ENCODE measurements at places on chromosomes 11 and 22.

DNA sequence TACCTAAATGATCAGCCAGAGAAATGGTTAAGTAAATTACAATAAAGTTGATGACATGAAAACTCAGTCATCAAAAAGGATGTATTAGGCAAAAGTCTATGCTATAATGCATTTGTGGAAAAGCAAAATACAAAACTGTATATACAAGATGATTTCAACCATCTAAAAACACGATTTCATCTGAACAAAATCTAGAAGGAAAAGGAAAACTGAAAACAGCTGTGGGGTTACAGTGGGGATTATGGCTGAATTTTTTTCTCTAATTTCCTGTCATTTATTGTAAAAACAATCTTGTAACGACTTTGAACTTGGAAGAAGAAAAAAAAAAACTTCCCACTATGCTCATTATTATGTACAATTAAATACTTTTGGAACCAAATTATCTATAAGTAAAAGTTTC lies 30.3 kb downstream of the CHEK2 start:
- no peak for DNase-seq

GRCh38 chr11:106403751-106404150 lies 326.3 kb downstream of the AASDHPPT start:
- no peak for DNase-seq

GRCh38 chr11:91081440-91082043 lies 858.7 kb upstream of the CHORDC1 start:
- DNase-seq: no peak

DNA sequence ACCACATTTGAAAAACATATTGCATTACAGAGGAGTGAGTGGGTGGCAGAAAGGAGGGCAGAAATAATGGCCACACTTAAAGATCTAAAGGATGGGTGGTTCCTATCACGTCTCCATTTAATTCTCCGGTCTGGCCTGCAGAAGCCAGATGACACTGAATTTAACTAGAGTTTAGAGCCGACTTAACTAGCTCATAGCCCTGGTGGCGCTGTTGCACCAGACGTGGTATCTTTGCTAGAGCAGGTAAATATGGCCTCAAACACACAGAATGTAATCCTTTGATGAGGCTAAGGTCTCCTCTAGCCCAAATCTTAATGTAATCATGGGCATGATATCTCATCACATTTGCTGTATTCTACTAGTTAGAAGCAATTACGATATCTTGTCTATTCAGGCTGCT lies 51.5 kb upstream of the GAL start:
- no peak for DNase-seq

GRCh38 chr11:19580646-19581045 lies 132.0 kb upstream of the NAV2 start:
- no peak for DNase-seq

- no peak for DNase-seq
These were observed 12.3 kb downstream of the ARFGAP3 start for GRCh38 chr22:42844756-42845155.

- DNase-seq: no peak
These were observed 16.5 kb downstream of the CSTPP1 start for GRCh38 chr11:46953093-46953492.

DNA sequence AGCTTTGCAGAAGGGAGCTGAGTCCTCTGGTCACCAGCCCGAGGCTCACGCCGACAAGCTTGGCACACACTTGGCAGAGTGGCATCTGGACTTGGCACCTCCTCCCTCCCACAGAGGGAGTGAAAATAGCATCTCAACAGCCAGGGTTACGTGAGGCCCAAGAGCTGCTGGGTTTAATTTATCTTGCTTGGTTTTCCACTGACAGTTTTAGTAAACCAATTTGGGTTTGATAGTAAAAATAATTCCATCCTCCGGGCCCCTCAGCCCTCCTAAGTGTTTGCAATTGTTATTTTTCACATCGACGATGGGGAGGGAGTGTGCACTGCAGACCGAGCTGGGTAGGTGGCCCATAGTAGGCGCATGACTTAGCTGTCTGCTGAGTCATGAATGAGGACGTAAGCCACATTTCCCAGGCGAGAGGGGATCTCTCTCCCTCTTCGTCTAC lies 107.6 kb upstream of the ASPHD2 start:
- DNase-seq: no peak

GRCh38 chr11:56988614-56989013 lies at the start of gene OR5AK2:
OR5AK2 (plus strand) TSS chr11:56988914; CDS start chr11:56988914, 0 bp downstream.
- DNase-seq: no peak

- DNase-seq: no peak
These were observed 1.5 kb upstream of the TRABD start for GRCh38 chr22:50184004-50184901.

DNA sequence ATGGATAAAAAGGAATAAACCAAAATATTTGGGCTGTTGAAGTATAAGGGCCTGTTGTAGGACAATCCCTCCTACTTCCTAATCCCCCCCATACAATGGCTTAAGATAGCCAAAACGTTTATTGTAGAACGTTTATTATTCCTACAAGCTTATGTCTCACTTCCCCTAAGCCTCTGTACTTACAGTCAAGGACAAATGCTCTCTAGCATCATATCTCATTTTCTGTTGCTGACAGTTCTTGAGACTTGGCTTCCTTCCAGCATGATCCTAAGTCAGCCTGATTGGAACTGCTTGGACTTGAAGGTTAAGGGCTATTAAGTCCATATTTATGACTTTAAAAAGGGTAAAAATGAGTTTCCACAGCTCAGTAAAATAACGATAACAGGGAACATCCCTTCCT lies 8.8 kb downstream of the MISFA start:
- no peak for DNase-seq

DNA sequence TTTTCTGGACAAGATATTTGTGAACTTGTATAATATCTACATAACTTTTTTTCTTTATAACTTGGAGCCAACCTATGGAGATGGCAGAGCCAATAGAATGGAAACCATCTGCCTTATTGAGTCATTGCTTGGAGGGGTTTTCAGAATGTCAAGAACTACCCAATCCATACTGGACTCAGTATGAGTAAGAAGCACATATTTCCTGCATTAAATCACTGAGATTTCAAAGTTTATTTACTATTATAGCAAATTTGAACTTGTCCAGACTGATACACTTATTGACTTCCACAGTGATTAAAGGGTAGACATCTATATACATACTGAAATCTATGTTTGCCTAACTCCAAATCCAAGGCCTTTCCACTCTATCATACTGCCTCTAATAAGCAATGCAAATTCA lies 704.0 kb downstream of the KCNA4 start:
- DNase-seq: no peak

- DNase-seq: no peak
These were observed 20.6 kb downstream of the TSPAN4 start for GRCh38 chr11:863023-863909.

DNA sequence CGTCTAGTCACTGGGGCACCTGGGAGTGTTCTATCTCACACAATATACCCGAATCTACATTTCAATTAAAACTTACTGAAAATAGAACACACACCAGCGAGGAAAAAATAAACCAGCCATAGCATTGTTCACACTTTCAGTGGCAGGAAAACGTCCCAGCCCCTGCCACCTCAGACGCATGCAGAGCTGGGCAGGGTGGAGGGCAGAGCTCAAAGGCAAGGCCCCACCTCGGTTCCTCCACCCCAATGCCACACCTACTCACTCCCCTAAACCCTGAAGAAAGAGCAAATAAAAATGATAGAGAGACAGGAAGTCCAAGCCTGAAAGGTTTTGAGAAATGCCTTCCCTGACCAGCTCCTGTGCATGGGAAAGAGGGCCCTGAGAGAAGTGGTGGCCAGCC lies 14.8 kb downstream of the B3GNT6 start:
- DNase-seq: no peak

- DNase-seq: no peak
These were observed 51.9 kb upstream of the PTPRJ start for GRCh38 chr11:47928426-47928825.

DNA sequence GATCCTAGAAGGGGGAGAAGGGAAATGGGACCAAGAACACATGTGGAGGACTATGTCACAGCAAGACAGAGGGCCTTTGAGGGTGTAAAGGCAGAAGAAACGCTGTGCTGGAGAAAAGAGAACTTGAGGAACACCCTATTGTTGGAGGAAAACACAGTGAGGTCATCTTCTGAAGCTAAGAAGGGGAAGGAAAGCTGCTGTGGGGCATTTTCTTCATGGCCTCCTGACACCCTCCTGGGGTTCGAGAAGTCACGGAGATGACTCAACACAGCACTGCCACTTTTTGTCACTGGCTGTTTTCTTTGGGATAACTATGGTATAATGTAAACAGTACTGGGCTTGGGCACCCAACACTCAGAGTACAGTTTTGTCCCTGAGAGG lies 492.6 kb upstream of the CADM1 start:
- no peak for DNase-seq

GRCh38 chr11:112734207-112734606 lies 227.0 kb upstream of the NCAM1 start:
- no peak for DNase-seq

- no peak for DNase-seq
These were observed 936 bp downstream of the CECR2 start for GRCh38 chr22:17370026-17370765.

GRCh38 chr11:47573321-47573720 lies 5.4 kb downstream of the KBTBD4 start:
- no peak for DNase-seq

GRCh38 chr22:36017651-36018091 lies 11.0 kb downstream of the RBFOX2 start:
- no peak for DNase-seq

DNA sequence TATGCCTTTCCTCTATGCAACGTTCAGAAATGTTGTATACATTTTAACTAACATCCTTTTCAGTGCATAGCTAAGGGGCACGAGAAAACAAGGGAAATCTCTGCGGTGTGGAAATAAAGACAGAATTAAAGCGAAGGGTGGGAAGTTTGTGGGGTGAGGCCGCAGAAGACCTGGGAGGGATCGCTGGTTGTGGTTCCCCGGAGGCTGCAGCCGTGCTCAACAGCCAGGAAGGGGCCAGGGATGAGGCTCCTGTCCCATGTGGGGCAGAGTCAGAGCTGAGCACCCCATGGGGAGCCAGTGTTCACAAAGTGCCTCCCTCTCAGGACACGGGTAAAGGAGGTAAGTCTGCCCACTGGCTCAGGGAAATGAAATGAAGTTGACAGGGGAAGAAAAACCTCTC lies 67.5 kb downstream of the MYEOV start:
- no peak for DNase-seq

DNA sequence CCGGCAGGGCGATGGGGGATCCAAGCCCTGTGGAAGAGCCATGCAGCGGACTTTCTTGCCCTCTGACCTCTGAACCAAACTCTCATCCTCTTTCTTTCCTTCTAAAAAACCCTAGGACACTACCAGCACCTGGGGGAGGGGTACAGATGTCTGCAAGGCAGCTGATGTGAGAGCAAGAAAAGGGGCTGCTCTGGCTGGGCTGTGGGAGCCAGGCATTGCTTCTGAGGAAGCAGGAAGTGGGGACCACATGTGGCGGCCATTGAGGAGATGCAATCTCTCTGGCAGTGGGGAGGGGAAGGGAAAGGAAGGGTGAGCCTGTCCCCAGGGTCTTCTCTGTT lies 36.0 kb downstream of the FAM83F start:
- no peak for DNase-seq

- DNase-seq: no peak
These were observed 36.8 kb downstream of the MYH9 start for GRCh38 chr22:36350751-36351594.

DNA sequence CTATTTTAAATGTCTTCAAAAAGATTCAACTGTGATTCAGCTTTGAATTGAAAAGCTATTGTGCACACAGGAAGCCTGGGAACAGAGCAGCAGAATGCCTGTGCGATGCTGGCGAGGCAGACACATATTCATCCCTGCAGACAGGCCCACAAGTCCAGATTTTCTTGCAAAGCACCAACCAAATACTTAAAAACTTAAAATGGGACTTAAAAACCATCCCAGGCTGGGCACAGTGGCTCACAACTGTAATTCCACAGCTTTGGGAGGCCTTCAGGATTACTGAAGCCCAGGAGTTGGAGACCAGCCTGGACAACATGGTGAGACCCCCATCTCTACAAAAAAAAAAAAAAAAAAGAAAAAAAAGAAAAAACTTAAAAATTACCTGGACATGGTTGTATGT lies 122.6 kb upstream of the SERPIND1 start:
- peak; percentile 2 for DNase-seq

DNA sequence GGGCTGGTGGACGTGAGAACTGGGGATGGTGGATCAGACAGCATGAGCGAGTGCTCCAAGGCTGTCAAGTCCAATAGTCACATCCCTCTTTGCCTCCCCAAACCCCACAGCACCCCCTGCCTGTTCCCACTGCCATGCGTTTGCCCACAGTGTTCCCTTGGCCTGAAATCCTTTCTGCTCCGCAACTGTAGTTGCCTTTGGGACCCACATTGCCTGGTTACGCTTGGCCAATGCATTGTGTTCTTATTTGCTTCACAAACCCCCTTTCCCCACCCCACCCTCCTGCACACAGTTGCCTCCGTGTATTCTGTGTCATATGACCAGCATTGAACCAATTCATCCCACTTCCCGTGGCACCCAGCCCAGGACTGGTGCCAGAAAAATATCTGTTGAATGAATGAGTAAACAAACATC lies 2.1 kb upstream of the KIAA0930 start:
- DNase-seq: no peak

GRCh38 chr22:39682994-39683393 lies 112.4 kb downstream of the CACNA1I start:
- no peak for DNase-seq

- DNase-seq: no peak
These were observed 346 bp downstream of the FJX1 start for GRCh38 chr11:35618497-35619115.

DNA sequence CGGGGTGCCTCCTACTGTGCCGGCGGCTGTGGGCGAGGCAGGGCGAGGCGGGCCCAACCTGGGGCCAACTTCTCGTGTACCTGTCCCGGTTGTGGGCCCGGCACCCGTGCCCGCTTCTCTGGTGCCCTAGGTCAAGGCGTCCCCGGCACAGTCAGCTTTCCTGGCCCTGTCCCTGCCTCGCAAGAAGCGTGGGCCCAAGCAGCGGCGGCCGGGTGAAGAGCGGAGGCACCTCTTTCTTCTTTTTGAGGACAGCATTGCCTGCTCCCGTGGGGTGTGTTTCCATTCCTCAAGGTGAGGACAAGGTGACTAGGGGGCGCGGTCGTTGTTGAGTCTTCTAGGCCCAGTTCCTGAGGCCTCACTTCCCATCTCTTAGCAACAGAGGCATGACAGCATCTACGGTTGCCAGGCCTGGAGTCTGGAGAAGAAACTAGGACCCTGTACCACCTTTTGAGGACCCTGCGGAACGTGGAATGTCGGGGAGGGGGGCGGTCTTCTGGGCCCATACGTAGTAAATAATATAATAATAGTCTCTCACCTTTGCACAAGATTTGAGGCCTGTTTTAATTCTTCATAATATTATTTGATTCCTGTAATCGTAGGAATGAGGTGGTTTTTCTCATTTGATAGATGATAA lies 418 bp downstream of the ACO2 start:
- no peak for DNase-seq

GRCh38 chr11:66183494-66184048 lies 84.9 kb upstream of the RAB1B start:
- DNase-seq: no peak

DNA sequence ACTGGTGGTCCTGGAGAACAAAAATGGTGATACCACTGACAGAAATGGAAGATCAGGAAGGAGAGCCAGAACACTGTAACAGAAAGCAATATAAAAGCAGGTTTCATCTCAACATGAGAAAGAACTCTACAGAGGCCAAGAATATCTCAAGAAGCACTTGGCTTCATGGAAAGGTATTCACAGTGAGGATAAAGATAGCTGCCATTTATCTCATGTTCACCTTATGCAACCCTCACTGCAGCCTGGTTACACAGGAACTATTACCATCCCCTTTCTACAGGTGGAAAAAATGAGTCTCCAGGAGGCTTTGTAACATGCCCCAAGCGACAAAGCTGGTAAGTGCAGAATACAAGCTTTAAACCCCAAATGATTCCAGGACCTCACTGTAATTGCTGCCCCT lies 606.1 kb upstream of the CADM1 start:
- no peak for DNase-seq
